CD4-positive, alpha-beta T cell treated with Interleukin-6 at 100 ng/mL for 8 hours (primary cell): ENCODE measurements at places on chromosomes 2 and 18.
A peak's percentile ranks its signal among the peaks of the same experiment; 100 is the strongest.

GRCh38 chr18:3593381-3593903 lies 143.5 kb downstream of the TGIF1 start:
- peak; percentile 23 for DNase-seq

DNA sequence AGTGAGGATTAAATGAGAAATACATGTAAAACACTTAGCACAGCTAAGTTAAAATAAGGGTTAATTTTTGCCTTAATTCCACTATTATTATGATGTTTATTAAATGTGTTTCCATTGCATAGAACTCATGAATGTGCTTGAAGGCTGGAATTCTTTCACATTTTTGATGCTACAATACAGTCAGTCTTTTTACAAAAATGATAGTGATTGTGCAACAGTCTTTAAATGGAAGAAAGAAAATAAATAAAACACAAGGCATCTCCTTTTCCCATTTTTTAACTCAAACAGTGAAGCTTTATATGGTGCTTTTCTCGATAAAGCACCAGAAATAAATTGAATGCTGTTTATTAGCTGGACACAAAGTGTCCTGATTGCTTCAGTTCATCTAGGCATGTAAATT lies 123.9 kb downstream of the MAP2 start:
- no peak for DNase-seq

- DNase-seq = no peak
Measured at GRCh38 chr2:43787895-43788294, 14.1 kb downstream of the DYNC2LI1 start.

GRCh38 chr18:69998523-69998987 lies 50.9 kb upstream of the CD226 start:
- no peak for DNase-seq

DNA sequence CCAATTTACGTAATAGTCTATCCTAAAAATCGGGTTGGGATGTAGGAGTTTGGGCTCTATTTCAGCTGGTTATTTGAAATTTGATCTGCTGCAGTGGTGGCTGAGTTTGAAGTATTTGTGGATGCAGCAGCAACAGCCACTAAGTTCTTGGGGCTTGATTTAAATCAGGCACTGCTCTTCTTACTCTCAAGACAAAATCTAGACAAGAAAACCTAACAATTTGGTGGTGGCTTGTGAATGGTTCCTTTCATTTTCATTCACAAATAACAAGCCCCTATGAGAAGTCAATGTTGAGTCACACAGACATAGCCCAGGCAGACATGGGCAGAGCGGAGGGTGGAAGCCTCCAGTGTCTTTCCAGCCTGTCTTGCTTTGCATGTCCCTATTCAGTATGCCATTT lies 199.3 kb downstream of the LTBP1 start:
- no peak for DNase-seq

- DNase-seq = no peak
Measured at GRCh38 chr2:166088634-166089033, 39.2 kb downstream of the SCN1A start.

DNA sequence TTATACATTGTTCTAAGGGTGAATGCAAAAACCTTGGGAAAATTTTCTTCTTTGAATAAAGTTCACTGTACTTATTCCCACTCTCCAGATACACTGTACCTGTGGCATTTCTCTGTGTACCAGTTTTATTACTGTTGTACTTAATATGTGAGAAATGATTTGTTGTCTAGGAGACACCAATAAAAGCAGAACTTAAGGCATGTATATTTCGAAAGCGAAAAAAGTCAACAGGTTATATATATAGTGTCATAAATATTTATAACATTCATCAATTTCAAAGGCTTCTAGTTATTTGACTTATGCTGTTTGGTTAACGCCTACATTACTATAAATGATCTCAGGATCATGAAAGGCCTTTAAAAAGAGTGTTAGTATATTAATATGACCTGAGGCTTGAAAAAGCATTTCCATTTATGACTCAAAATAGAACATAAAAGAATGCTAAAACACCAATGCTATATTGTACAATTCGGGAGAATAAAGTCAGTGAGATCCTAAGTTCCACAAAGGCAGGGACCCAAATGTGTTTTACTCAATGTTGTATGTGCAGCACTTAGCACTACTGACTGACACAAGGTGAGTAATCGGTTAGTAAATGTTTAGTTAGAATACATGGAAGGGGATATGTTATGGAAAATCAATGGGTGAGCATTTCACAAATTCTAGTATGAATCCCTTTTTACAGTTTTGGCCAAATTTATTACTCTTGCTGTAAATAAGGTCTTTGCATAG lies 32.2 kb upstream of the HNRNPA3 start:
- DNase-seq = no peak

DNA sequence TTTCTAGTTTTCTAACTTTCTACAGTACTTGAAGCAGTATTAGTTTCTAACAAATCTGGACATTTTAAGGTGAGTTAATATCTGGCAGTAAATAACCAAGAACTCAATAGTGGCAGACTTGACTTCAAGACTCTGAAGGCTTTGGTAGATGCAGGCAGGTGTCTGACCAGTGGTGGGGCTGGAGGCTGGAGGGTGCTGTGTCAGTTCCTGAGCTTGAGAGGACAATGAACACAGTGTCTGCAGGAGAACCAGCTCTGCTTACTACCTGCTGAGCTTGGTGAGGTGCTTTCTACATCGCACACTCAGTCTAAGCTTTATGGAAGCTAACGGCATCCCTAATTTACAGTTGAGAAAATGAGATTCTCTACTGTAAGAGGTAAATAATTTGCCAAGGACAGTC lies 21.2 kb downstream of the ALLC start:
- no peak for DNase-seq

GRCh38 chr18:80223581-80224148 lies 23.6 kb downstream of the PARD6G start:
- no peak for DNase-seq

DNA sequence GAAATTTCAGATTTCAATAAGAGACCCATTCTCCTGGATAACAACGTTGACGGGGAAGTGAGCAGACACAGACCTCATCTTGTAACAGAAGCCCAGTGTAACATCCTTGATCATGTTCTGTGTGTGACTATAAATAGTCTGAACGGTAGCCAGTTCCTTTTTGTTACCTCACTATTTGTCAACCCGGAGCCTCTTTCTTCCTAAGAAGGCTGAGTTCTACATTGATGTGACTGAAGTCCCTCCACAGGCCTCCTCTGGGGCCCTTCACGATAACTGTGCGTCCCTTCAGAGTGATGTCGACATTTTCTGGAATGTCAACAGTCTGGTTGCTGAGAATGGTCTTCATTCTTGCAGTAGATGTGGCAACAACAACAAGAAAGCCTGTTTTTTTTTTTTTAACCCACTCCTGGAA lies 6.3 kb upstream of the PLEKHM3 start:
- DNase-seq = no peak

GRCh38 chr2:27182346-27182745 lies 29.5 kb upstream of the ATRAID start:
- no peak for DNase-seq

GRCh38 chr2:215727507-215728503 lies 285.5 kb downstream of the MREG start:
- DNase-seq = no peak

DNA sequence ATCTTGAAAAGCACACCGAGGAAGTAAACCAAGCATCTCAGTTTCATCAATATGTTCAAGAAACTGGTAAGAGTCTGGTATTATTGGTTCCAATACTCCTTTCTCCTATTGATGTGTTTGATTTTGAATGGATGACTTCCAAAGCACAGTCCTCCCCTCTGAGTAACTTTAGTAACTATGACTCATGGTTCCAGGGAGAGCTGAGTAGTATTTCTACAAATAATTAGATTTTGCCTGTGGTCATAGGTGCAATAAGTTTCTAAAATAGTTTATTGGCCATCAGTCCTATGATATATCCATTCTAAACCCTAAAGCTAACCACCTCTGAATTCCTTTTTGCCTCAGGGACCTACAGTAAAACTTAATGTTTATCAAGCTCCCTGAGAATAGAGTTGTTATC lies 352.4 kb downstream of the XIRP2 start:
- DNase-seq = no peak

GRCh38 chr2:18790509-18791171 lies 201.3 kb upstream of the NT5C1B start:
- DNase-seq = no peak

DNA sequence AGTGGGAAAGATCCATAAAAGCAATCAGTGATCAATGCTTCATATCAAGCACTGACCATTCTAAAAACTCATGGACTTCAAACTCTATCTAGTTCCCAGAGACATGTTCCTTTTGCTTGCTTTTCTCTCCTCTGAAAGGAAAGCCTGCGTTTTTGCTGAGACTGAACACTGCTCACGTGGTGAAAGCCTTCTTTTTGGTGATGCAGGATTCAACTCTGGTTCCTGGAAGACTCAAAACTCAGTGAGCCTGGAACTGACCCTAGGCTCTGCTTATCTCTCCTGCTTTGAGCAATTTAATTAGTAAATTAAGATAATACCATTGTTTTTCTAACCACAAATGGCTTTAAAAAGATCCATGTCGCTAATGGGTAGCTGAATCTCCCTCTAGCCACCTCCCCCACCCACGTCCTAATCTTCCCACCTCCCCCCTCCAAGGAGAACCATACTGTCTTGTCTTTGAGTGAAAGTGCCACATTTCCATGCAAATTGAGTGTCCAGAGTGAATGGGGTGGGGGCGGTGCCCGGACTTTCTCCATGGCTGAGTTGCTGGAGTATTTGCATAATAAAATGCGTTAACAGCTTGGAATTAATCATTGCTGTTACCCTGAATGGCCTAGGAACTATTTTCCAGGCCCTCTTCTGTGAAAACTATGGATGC lies 130.5 kb downstream of the BCL11A start:
- DNase-seq = no peak

GRCh38 chr2:233082931-233083755 lies 23.0 kb downstream of the INPP5D start:
- no peak for DNase-seq

DNA sequence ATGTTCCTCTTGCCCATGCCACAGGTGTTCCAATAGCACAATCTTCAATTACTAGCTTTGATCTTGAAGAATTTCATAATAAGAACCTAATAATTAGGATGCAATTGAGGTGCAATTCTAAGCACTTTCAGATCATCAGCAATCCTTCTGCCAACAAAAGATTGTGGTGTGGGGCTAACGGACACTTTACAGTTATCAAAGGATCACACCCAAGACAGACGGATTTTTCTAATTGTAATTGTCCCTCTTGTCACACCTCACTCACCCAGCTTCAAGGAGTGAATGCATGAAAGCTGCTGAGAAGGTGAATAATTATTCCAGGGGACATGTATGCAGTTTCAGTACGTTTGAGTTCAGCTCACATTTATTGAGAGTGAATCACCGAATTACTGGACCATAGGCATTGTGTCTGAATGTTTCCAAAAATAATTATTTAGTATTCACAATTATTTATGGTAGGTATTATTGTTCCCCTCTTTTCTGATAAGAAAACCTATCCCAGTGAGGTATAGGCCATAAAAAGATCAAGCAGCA lies 438.5 kb upstream of the TRIB2 start:
- DNase-seq = no peak

DNA sequence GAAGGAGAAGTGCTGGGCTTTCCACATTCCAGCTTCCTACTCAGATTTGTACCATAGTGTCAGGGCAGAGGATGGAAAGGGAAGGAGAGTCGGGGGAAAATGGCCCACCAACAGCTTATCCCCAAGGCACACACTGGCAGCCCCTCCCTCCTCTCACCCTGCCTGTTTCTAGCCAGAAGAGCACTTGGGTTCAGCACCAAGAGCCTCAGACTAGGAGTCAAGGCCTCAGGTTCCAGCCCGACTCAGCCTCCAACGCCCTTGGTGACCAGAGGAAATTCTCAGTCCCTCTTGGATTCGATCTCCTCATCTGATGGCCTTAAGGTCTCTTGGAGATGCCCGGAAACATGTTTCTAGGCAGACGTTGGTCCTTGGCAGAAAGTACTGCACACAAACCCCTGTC lies 53.9 kb downstream of the TNS1 start:
- DNase-seq = no peak

DNA sequence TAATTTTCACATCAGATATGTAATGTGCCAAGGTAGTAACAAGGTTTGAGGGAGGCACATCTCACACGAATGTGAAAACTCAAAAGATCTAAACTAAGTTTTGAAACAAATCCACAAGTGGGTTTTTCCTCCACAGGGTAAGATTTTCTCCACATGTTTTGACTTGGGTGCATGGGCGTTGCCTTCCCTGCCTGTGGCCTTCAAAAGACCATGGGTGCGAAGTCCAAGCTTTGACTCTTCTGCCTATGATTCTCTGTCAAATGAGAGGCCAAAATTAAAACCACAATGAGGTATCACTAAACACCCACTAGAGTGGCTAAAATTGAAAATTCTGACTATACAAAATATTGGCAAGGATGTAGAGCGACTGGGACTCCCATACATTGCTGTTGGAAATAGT lies 30.7 kb downstream of the NIFK start:
- DNase-seq = no peak
